K562 (cell line): ENCODE measurements at places on chromosomes 2 and 18.
A peak's percentile ranks its signal among the peaks of the same experiment; 100 is the strongest.

GRCh38 chr2:159933727-159934049 is 128.7 kb downstream of the PLA2R1 start:
- no peak for DNase-seq

DNA sequence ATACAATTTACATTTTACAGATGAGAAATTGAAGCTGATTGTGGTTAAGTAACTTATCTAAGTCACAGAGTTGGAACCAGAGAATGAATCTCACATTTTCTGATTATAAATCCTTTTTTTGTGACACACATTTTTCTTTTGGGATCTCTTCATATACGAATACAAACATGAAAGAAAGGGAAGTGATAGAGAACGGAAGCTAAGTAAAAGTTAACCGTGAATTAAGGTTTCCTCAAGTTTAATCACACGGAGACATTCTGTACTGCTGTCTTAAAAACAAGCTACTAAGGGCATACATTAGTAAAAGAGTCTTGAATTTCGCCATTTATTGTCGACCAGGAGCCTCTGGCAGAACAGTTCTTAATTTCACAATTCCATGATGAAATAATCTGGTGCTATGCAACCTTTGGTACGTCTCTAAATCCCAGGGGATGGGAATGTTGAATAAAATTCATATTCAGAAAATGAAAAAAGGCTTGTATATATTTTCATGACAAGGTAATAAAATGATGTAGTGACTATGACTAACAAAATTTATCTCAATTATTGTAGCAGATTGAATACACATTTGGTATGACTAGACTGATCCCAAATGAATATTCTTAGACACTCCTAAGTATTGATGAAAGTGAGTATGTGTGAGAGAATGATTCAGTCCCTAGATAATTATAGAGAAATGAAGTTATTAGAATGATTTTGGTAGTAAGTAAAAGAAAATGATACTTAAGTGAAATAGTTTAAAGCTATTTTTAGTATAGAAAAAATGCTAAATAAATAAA is 40.3 kb upstream of the ZSWIM2 start:
- DNase-seq = no peak

GRCh38 chr2:123913143-123913735 is 111.8 kb upstream of the CNTNAP5 start:
- no peak for DNase-seq

DNA sequence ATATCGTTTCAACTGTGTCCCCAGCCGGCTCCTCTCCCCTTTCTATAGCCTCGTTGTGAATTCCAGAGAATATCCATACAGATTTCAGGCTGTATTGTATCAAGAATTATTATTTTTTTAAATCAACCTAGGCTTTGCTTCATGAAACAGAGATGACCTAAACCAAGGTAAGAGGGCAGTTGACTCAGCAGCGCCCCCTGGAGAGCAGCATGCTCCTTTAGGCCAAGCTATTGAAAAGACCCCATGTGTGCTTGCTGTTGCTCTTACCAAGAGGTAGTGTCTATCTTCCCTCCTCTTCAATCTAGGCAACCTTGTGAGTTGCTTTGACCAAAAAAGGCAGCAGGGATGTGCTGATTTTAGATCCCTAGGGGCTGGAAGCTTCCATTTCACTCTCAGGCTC is 426.7 kb upstream of the SMIM21 start:
- peak; percentile 23 for DNase-seq

GRCh38 chr2:229050133-229050532 is 221.0 kb downstream of the PID1 start:
- no peak for DNase-seq

- no peak for DNase-seq
Observed at GRCh38 chr2:192407692-192408091, 213.0 kb upstream of the TMEFF2 start.
